NCI-H1930 (cell line): ENCODE measurements at places on chromosomes 2 and 18.

- no peak for DNase-seq
Measured at GRCh38 chr2:62406573-62407043, 99.4 kb downstream of the TMEM17 start.

GRCh38 chr2:174893018-174893417, 112.2 kb downstream of the CHN1 start:
- no peak for DNase-seq

DNA sequence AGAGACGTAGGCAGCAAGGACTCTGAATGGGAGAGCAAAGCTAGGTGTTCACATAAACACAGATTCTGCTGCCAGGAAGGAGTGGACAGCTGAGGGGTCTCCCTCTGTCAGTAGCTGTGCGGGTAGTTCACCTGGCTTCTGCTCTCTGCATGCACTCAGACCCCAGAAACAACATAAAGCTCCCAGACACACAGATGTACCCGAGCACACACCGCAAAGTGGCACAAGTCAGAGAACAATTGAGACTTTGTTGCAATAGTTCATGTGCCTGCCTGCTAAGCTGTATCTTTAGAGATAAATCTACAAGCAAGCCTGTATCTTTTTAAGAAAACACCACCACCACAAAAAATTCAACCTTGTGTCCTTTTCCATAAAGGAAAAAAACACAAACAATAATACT, 420.0 kb upstream of the ST6GAL2 start:
- DNase-seq: no peak

DNA sequence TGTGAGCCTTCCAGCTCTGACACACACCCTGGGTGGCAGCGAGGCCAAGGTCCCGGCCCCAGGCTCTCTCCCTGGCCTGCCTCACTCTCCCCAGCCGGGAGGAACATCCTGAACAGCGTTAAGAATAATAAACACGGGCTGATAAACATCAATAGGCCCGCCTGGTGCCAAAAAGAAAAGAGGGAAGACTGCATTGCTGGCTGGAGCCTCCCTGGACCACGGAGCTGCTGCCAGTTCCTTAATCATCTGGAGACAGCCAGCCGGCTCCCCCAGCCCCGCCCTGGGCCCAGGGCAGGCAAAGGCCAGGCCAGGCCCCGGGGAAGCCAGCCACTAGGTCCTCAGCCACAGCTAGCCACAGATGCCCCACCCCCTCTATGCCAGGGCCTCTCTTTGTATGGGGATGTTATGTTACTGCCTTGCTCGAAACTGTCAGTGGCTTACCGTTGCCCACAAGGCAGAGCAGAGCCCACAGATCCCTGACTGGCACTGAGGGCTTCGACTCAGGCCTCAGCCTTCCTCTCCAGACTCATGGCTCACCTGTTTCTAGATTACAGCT, 293.7 kb downstream of the DYSF start:
- no peak for DNase-seq

- no peak for DNase-seq
Measured at GRCh38 chr2:205535001-205535400, 147.3 kb upstream of the NRP2 start.

- no peak for DNase-seq
Measured at GRCh38 chr2:215983581-215984351, 29.6 kb downstream of the MREG start.

- no peak for DNase-seq
Measured at GRCh38 chr18:59569390-59569791, 127.8 kb downstream of the CCBE1 start.

GRCh38 chr2:189674374-189675112, at the start of gene ANKAR:
Gene ANKAR, plus strand, starts transcription at chr2:189674670. Its CDS starts 1,821 bp downstream, at chr2:189676491.
- no peak for DNase-seq

DNA sequence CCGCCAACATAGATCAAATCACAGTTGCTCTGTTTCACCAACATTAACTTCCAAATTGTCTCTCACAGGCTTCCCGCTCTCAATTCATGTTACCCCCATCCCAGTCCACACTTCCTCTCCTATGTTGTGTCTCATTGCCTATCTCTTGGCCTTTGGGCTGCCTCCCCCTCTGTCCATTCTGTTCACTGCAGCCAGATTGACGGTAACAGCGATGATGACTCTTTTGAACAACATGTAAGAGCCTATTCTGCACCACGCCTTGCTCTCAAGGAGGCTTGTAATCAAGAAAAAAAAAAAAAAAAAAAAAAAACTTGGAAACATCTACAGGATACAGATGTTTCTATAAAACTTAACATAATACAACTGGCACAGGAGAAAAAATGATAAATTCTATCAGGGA, 77.3 kb upstream of the RMDN2 start:
- DNase-seq: no peak

DNA sequence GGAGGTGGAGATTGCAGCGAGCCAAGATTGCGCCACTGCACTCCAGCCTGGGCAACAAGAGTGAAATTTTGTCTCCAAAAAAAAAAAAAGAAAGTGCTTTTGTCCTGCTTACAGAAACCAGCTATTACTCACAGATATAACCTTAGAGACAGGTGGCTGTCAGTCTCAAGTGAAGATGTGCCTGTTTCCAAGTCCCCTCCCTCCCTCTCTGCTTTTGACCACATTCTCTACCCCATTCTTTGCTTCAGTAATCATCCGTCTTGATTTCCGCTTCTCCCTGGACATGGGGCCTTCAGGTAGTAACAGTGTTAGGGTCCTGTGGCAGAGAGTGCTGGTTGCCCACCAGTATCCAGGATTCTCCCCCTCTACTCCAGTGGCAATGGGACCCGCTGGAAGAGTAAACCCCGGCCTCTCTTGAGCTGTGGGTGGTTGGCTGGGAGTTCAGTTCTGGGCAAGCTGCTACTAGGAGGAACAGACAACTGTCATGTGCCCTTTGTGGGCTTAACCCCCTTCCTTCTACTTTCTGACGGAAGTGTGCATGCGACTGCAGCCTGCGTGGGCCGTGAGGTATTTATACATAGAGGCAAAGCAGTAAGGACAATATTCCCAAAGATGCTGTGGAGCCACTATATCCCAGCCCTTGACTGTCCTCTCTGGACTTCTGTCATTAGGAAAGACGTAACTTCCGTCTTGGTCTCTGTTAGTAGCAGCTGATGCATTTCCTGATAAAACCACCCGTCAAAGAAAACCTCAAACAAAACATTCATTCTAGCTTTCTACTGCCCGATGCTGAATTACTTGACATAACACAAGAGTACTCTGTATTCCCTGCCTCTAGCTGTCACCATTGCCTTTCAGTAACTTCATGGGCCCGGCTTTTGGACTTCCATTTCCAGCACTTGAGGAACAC, 17.8 kb downstream of the PDCL3 start:
- no peak for DNase-seq

DNA sequence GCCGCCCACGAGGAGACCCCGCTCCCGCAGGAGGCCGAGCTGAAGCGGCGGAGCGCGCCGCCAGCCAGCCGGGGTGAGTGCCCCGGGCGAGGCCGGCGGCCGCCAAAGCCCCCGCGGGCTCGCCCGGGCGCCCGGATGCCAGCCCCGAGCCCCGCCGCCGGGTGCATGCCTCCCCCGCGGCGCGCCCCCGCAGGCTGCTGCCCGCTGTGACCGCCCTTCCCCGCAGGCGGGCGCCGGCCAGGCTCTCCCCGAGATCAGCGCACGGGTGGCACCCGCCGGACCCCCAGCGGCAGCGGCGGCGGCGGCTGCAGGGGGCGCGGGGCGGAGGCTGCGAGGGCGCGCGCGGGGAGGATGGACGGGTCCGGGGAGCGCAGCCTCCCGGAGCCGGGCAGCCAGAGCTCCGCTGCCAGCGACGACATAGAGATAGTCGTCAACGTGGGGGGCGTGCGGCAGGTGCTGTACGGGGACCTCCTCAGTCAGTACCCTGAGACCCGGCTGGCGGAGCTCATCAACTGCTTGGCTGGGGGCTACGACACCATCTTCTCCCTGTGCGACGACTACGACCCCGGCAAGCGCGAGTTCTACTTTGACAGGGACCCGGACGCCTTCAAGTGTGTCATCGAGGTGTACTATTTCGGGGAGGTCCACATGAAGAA, 470 bp downstream of the KCNF1 start:
- DNase-seq: no peak

DNA sequence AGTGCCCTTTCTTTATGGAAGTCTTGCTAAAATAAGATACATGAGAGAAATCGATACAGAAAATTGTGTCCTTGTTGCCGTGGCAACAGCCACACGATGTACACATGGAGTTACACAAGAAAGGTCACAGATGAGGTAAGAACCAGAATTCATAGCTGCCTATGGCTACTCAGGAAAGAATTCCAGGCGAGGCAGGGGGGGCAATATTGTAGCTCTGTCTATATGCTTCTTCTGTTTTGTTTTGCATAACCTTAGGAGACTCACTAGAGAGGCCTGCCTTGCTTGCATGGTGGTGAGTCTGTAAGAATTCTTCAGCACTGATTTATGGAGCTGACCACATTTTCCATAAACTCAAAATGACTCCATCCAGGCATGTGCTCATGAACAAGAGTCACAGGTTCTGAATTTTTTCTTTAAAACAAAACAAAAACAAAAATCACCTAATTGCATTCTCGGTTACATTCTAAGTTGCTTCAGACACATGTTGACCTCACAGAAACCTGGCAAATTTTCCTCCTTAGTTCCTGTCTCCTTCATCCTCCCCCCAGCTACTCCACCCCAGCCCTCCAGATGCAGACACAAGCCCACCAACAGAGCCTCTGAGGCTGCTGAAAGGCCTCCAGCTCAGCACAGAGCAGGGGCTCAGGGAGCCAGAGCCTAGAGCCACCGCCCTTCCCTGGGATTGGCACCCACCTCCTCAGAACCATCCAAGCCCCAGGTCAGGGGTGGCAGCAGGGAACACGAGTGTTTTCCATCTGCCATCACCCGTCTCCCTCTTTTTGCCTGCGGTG, 183.5 kb downstream of the ANTXR1 start:
- DNase-seq: no peak

GRCh38 chr2:166344286-166345113, 31.2 kb downstream of the SCN9A start:
- DNase-seq: peak; percentile 51

DNA sequence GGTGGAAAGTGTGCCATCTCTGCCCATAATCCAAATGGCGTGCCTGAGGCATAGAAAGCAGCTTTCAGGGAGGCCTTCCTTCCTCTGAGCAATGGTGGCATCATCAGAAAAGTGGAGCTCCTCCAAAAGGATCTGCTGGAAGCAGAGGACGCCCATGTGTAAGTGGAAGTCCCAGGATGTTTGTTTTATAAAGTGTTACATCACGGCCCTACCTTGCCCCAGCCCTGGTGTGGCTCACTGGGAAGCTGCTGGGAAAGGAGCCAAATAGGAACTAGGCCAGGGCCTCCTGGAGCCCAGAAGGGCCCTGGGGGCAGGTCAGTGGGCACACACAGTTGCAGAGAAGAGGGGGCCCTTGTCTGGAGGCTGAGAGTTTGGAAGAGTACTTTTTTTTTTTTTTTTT, 4.2 kb upstream of the ODC1 start:
- DNase-seq: no peak

GRCh38 chr2:198961547-198961946, 496.2 kb downstream of the SATB2 start:
- no peak for DNase-seq

DNA sequence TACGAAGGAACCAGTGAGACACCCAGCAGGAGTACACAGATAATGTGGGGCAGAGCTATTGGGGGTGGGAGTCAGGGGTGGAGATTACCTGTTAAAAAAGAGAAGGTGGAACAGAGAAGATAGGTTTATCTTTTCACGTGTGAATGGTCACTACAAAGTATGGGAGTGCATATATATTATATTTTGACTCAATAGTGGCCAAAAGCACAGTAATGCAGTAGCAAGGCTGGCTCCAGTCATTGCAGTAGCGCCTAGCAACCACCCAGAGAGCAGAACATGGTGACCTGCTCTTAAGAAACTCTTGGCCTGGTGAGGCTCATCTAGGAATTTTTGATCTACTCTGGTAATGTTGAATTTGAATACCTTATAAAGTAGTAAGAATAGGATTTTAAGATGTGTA, 1.0 kb downstream of the IMPACT start:
- DNase-seq: peak; percentile 23

GRCh38 chr2:200306931-200307723, 634 bp downstream of the SPATS2L start:
- no peak for DNase-seq

- DNase-seq: no peak
Measured at GRCh38 chr18:68676913-68677312, 38.0 kb downstream of the TMX3 start.

DNA sequence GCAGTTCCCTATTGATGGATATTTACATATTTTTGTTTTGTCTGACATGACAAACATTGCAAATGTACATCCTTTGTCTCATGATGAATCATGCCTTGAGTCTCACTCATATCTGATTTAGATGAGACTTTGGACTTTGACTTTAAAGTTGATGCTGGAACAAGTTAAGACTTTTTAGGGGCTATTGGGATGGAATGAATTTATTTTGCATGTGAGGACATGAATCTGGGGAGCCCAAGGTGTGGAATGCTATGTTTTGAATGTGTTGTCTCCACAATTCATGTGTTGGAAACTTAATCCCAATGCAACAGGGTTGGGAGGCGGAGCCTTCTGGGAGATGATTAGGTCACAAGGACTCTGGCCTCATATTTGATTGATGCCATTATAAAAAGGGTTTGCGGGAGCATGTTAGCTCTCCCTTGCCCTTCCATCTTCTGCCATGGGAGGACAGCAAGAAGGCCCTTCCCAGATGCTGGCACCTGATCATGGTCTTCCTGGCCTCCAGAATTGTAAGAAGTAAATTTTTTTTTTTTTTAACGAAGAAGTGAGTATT, 29.1 kb upstream of the INO80D start:
- no peak for DNase-seq

DNA sequence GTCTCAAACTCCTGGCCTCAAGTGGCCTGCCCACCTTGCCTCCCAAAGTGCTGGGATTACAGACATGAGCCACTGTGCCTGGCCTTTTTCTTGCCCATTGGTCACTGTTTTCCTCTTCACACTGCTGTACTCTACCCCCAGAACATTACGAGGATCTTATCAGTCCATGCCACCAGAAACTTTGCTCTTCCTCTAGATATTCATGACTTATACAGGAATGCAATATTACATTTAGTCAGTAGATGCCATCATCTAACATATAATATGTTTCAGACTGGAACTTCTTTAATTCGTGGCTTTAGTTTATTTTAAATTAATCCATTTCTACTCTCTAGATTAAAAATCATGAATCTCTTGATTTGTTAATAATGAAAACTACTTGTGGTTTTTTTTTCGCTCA, 135.5 kb downstream of the COMMD1 start:
- DNase-seq: no peak
